ENCODE measurements at places on chromosomes 3 and 15.

- DNase-seq, result no peak
These were observed 77.6 kb downstream of the EDEM1 start for GRCh38 chr3:5264896-5265770.

- no peak for DNase-seq
These were observed 373.3 kb downstream of the GAP43 start for GRCh38 chr3:115996420-115997108.

- DNase-seq, result no peak
These were observed 366.6 kb downstream of the AGBL1 start for GRCh38 chr15:86446253-86446640.

- no peak for DNase-seq
These were observed 236.5 kb downstream of the IL20RB start for GRCh38 chr3:137194301-137194700.

- DNase-seq, result no peak
These were observed 79.3 kb downstream of the CHSY1 start for GRCh38 chr15:101172501-101173071.

Data from stimulated activated CD8-positive, alpha-beta memory T cell treated with anti-CD3 and anti-CD28 coated beads, Interleukin-7, amount 100 ng/mL, for 1 hour (primary cell).